ENCODE measurements at places on chromosomes 5 and 9.

GRCh38 chr9:6877671-6878161 is 119.9 kb downstream of the KDM4C start:
- DNase-seq, result no peak

GRCh38 chr9:111944241-111944866 is 47.7 kb downstream of the UGCG start:
- no peak for DNase-seq

- DNase-seq, result no peak
Measured at GRCh38 chr9:137367506-137368430, 55.2 kb downstream of the EXD3 start.

GRCh38 chr5:77981820-77982219 is 205.7 kb upstream of the TBCA start:
- no peak for DNase-seq

- DNase-seq, result no peak
Measured at GRCh38 chr9:26326563-26326962, 566.0 kb downstream of the CAAP1 start.

DNA sequence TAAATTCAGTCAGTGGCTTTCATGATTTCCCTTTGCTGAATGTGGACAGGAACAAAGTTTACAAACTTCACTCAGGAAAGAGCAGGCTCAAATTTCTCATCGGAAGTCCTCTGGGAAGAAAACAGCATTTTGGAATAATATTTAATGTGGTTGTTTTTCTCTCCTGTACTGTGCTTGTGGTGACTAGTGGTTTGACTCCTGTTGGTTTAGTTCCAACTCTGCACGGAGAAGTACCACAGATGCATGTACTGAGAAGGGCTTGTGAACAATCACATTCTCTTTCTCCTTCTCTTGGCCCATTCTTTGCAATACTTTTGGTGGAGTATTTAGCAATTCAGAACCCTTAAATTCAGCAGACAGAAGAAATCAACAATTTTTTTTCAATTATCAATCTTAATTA is 13.3 kb downstream of the MPDZ start:
- no peak for DNase-seq

DNA sequence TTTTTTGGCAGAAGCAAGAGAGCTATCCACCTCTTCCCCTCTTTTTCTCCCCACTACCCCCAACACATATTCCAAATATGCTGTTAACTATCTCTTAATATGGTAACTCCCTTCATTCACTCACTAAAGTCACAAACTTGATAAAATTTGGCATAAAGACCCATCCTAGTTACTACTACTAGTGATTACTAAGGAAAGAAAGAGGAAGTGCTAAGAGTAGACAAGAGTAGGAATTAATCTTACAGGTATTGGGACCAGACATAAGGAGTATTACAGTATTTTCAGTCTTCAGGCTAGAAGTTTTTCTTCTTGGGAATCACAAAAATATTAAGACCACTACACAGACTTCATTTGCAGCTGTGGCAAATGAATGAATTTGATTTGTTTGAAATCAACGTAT is 2.2 kb downstream of the ADAMTS6 start:
- DNase-seq, result no peak
